ENCODE measurements at places on chromosomes 3 and 15.

DNA sequence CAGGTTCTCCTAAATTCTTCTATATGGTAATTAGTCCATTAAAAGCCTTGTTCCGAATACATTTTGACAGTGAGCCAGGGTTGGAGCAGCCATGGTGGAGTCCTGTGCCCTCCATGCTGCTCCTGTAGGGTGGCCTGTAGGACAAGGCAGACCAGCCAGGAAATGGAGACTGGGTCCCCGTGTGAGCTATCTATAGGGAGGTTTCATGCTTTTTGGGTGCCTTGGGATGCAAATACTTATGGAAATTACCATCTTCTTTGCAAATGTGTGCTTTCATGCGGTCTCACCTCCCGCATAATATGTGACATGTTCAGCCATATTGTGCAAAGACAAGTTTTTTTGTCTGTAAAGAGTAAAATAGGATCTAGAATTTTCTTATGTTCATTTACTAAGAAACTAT, 58.0 kb upstream of the FURIN start:
- no peak for DNase-seq

DNA sequence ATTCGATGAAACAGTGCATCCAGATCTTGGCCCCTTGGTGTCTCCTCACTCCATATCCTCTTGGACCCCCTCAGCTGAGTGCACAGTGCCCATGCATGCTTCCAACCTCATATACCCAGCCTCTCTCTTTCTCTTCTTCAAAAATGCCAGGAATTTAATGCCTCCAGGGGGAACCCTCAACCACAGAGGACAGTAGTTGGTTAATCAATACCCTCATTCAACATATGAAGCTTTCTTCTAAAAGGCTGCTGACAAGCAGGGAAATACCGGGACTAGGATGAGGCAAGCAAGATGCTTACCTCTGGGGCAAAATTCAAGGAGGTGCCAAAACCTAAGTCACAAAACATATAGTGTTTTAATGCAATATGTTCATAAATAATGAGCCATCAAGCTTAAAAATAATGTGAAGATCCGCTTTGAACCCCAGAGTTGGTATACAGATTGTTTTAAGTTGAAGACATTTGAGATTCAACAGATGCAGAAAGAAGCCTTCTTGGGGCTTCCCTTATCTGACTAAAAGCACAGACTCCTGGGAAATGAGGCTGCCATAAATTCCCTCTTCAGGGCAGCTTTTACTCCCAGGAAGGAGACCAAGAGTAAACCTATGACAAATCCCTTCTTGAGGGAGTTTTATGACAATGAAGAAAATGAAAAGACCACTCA, 48.2 kb upstream of the FHIT start:
- no peak for DNase-seq

DNA sequence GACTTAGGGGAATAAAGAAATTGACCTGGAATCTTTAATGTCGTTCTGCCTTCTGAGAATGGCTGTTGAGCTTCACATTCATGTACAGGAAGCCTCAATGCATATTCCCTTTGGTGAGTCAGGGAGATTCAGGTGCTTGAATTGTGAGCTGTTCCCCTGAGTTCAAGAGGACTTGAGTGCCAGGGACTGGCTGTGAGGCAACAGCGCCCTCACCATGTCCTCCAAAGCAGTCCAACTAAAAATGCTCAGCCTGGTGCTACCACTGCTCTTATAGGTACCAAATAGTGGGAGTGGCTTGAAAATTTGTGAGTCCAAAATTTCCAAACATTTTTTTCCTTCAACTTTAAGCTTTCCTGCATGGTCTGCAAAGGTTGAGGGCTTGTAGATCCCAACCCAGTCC, 54.1 kb downstream of the LEO1 start:
- no peak for DNase-seq

GRCh38 chr3:170867143-170867937, 2.7 kb downstream of the RPL22L1 start:
- DNase-seq: no peak

GRCh38 chr15:66025972-66026371, 156.7 kb downstream of the RAB11A start:
- DNase-seq: no peak

- DNase-seq: no peak
Measured at GRCh38 chr3:127063916-127064315, 81.0 kb downstream of the PLXNA1 start.

DNA sequence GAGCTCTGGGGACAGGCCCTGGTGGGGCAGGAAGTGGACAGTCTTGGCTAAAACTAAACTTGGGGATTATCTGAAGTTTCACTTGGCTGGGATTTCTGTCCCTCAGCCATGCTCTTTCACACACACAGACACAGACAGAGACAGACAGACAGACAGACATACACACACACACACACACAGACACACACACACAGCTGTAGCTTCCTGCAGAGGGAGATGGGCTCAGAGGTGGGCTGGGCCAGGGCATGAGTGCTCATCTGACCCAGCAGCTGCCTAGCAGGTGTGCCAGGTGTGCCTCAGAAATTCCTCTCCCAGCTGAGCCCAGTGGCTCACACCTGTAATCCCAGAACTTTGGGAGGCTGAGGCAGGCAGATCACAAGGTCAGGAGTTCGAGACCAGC, 3.3 kb downstream of the RHOV start:
- no peak for DNase-seq

DNA sequence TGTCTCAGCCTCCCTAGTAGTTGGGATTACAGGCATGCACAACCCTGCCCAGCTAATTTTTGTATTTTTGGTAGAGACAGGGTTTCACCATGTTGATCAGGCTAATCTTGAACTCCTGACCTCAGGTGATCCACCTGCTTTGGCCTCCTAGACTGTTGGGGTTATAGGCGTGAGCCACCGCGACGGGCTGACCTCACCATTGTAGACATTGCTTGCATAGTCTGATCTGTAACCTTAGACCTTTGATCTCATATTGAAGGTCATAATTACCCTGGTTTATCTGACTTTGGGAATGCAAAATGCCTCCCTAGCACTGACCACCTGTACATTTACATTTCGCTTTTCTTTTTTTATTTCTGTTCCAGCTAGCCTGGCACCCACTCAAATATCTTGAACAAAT, 31.2 kb downstream of the ADGRG7 start:
- no peak for DNase-seq

All from activated CD4-positive, alpha-beta T cell treated with anti-CD3 and anti-CD28 coated beads, Interleukin-2, amount 50 U/mL, for 1 hour (primary cell).